Spleen (tissue), 13 donors: ENCODE measurements at places on chromosomes 3 and 15. TPM values are rescaled to one million over a fixed set of nuclear protein-coding genes. Genes with fewer than 3 reads are reported as not detected.

PROS1 gene
- total RNA-seq: 29.1 TPM

ARNT2 gene
- 11.7 TPM for total RNA-seq

NPAP1 gene
- 0.07 TPM for total RNA-seq

SLC15A2 gene
- 18.7 TPM for total RNA-seq

CKMT1B gene
- total RNA-seq: not detected

PCSK6 gene
- 304 TPM for total RNA-seq

SPTBN5 gene
- total RNA-seq: 0.60 TPM

GRCh38 chr3:154242766-154243165 lies 81.5 kb downstream of the DHX36 start:
- no peak for DNase-seq

DNA sequence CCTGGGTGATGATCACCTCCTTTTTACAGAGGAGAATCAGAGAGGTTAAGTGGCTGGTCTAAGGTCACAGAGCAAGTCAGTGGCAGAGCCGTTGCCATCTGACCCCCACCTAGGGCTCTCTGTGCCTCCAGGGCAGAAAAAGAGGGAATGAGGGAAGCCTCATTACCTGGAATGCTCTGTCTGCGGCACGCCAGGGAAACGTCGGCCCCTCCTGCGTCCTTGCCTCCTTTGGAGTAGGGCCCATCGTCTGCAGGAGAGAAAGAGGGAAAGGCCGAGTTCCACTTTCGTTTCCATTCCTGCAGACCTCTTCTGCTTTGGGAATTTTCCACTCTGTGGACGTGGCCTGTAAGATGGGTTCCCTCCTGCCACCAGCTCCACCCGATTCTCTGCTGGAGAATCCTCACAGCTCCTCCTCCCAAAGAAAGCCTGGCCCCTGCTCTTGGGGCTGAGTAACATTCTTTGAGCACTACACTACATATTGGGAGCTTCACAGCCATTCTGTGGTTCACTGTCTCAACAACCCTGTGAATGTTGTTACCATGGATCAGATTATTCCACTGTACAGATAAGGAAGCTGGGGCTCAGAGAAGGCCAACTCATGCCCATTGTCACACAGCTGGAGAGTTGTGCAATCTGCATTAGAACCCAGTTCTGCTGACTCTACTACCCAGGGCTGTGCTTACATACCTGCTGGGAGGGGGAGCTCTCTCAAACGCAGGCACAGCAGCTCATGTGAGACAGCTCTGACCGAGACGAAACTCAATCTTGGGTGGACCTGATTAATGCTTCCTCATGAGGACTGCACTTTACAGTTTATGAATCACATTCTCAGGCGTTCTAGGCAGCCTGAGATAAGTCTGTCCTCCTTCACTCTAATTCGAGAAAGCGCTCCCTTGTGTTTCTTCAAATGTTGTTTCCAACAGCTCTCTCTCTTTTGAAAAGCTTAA lies 14.2 kb downstream of the GRIP2 start:
- no peak for DNase-seq

GRCh38 chr3:61765157-61765876 lies 203.9 kb downstream of the PTPRG start:
- DNase-seq: no peak

- no peak for DNase-seq
Measured at GRCh38 chr3:38521391-38521987, 25.3 kb downstream of the EXOG start.

DNA sequence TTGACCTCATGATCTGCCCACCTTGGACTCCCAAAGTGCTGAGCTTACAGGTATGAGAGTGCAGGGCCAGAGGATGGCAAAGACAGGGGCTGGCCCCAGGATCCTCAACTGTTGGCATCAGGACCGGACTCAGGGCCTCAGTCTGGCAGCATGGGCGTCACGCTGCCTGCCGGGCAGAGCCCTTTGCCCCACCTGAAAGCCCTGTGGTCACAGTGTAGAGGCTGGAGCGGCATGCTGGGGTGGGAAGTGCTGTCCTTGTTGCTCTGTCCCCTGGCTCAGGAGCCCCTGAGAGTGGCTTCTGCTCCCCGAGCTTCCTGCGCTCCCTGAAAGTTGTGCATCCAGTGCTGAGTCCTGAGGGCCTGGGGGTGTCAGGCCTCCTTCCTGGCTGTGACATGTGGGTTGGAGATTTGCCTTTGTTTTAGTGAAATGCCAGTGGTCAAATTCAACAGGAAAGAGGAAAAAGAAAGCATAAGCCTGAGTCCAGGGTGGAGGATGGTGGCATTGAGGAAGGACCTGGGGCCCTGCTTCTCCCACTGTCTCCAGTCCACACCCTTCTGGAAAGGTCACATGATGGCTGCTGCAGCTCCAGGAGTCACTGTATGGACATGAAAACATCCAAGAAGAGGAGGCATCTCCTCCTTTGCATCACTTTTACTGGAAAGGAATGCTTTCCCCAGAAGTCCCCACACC lies 147.2 kb downstream of the OR4M2 start:
- DNase-seq: peak; percentile 64

DNA sequence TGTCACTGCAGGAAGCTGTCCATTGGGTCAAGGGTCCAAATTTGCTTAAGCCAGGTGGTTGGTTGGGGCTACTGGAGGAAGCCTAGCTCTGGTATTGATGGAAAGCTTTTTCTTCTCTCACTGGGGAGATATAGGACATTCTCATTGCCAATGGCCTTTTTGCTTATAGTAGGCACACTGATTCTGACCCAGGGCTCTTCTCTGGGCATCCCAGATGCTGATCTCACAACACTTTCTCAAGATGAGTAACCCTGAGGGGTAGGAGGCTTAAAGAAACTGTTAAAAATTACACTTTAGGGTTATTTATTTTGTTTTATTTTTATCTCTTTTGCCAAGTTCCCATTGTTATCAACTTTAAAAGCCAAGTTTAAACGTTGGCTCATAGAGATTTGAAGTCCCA lies 337.8 kb downstream of the LRRC3B start:
- no peak for DNase-seq

DNA sequence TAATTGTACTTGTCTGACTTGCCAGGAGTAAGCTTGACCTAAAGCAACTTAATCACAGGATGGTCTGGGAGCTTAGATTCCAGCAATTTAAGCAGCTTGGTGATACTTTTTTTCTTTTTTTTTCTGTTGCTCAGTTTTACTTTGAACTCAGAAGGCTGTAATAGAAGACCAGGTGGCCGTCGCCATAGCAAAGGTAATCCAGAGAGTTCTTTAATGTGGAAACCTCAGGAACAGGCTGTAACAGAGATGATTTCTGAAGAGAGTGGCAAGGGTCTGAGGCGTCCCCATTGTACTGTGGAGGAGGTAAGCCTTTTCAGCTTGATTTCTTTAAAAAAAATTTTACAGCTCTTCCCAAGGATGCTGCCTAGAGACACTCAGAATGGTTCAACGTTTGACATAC lies 20.1 kb downstream of the SENP2 start:
- no peak for DNase-seq

DNA sequence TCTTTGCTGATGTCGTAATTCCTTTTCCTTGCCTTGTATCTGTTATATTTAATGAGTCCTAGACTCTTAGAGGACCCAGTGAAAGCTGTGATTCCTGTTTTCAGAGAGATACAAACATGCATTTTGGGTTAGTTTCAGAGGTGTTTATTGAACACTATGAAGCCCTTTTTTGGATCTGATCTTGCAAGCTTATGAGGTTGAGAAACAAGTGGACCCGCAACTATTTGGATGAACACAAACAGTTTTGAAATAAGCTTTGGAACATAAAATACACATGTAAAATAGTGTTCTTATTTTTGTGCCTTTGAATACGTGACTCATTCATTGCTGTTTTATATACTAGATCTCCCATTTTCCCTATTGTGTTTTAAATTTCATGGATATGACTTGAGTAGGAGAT lies 33.5 kb downstream of the SNRK start:
- no peak for DNase-seq

GRCh38 chr3:74630602-74631001 lies 16.1 kb upstream of the CNTN3 start:
- DNase-seq: no peak

DNA sequence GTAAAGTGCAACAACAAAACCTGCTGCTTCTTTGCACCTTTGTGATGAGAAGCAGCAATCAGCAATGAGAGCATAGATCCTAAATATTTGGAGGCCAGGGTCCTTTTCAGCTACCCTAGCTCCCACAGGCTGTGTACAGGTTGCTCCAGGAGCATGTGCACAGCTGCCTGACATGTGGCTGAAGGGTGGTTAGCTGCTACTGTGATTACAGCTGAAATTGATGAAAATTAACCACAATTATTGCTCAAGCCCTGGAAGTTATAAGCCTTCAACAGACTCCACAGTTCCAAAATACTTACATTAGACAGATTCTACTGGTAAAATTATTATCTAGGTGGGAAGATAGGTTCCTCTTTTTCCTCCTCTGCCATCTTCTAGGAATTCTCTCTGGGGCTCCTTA lies 28.5 kb downstream of the COMMD2 start:
- DNase-seq: no peak

- DNase-seq: no peak
Measured at GRCh38 chr3:168884353-168884903, 779.1 kb downstream of the MECOM start.

DNA sequence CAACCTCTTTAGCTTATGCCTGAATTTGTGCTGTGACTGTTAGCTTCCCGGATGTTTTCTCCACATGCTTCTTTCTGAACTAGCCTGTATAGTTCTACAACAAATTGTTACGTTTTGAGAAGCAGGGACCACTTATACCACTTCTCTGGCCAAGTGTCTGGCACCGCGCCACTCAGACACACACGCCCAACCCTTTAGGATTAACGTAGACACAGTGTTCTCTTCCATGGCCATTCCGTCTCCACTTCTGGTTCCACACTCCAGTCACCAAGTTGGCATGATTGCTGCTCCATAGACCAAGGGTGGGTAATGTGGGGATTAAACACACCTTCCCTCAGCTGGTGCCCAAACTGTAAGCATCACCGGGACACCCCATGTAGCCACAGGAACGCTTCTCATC lies 755 bp upstream of the TMEM108 start:
- no peak for DNase-seq

DNA sequence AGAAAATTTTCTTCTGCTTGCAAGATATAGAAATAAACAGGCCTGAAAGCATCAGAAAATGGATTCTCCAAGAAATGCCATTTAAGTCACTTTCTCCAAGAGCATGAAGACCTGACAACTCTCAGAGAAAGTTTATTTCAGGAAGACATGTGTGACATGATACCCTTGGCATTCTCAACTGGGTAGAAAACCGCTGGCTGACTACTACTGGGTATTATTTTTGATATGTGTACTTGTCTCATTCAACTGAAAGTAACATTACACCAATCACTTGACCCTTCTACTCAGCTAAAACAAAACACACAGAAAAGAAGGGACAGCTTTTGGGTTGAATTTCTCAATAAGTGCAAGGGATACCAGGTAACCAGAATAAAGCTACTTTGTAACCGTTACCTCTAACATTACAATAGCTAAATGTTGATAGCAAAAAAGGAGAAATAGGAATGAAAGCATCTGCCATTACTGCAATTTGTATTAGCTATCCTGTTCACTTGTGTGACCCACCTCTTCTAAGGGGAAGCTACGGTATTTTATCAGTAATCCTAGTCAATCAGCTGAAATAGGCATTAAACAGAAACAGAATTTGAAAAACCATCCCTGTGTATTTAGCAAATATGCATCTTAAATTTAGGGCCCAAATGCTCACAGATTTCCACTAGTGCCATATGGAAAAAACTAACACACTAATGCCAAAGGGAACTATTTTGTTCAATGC lies 7.3 kb downstream of the TRA2B start:
- no peak for DNase-seq

DNA sequence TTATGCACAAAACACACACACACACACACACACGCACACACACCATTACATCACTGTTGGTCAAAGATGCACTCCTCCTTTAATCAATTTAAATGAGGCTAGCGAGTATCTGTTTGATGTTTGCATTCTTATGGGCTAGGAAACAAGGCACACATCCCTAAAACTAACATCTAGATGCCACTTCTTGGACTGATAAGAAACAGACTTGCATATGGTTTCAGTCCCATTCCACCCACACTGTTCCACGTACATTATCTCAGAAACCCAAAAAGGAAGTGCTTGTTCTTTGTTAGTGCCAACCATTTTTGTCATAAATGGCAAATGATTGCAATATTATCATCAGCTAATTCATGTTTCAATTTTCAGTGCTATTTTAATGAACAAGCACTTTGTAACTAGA lies 69.5 kb downstream of the CCR1 start:
- DNase-seq: no peak
